Inflammatory macrophage treated with lipopolysaccharide for 4 hours (primary cell): ENCODE measurements at places on chromosomes 16 and 17.

GRCh38 chr17:79629548-79630049 is 18.7 kb upstream of the RBFOX3 start:
- DNase-seq = no peak

DNA sequence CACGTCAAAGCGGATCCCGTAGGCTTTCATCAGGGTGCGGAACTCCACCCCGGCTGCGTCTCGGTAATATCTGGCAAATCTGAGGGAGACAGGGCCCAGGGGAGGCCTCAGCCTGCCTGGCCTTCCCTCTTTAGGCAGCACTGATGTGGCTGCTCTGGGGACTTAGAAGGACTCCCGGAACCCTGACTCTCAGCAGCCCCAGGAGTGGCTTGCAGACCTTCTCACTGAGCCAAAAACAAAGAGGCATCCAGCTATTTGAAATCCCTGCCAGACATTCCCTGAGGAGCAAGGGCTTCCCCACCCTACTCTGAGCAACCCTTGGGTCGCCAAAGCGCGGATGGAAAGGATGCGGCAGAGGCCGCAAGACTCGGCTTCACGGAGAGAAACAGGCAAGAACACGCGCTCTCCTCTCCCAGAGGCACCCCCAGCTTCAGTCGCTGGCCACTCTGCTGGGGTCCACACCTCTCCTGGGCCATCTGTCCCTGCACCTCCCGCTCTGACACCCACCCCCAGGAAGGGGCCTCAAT is 7.9 kb downstream of the P2RX5 start:
- DNase-seq = no peak

- DNase-seq = no peak
Measured at GRCh38 chr17:19904412-19904811, 36.7 kb upstream of the ULK2 start.

DNA sequence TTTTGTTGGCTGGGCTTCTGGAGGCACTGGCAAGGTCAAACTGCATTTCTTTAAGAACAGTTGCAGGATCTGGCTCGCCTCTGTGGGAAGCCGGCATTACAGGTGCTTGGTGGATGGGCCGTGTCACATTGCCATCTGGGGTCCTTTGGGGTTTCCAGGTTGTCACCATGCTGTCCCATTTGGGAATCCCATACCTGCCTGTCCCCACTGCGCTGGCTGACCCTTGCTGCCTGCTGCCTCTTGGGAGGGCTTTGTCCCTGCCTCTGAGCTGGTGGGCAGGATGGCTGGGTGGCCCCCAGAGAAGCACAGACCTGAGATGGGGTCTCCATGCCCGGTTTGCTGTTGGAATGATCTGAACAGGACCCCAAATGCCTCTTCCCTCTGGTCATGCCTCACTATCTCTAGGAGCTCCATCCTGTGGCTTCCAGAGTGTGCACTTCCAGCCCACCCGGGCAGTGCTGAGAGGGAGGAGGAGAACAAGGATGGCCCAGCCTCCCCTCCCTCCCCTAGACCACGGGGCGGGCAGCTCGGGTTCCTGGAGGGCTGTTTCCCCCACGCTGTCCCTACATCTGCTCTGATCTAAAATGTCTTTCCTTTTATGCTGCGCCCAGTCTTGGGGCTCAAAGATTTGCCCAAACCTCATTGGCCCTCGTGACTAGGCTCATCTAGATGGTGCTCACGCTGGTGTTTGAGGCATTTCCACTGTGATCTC is 28.0 kb downstream of the OR1D5 start:
- DNase-seq = no peak

GRCh38 chr17:67891481-67892119 is 66.3 kb downstream of the BPTF start:
- DNase-seq = no peak

DNA sequence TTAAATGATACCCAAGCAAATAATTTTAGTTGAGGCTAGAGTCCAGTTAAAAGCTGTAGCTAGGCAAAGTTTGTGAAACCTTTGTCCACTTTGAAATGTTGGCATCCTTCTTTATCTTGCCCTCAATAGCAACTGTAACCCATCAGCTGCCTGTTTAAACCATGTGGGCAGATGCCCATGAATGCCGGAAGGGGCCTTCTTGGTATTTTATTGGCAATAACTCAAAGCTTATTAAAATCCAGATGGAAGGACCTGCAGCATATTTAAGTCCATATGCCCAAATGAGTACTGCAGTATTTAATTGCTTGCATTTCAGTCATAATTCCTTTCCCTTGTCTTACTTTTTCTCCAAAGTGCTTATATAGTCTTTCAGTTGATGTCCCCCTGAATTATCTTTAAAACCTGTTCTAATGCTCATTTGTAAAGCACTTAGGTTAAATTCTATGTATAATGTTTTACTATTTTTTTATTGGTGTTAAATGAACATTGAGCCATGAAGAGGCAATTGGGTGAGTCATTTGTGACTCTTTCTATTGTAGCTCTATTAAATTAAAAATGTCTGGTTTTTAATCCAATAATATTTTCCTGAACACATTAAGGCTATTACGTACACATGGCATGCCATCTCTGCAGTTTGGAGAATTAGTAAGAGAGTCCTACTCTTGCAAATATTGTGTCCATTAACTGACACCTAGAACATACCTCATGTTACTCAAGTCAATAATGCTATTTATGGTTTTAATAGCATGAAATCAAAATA is 225.3 kb downstream of the KCNJ2 start:
- no peak for DNase-seq

GRCh38 chr17:28755486-28755885 is 11.7 kb downstream of the TRAF4 start:
- DNase-seq = no peak

- peak; percentile 88 for DNase-seq
Measured at GRCh38 chr17:77404812-77405581, 264.2 kb downstream of the SEC14L1 start.

GRCh38 chr17:80942423-80943345 is 49.0 kb upstream of the CHMP6 start:
- DNase-seq = no peak

GRCh38 chr16:82199209-82199608 is 29.2 kb upstream of the MPHOSPH6 start:
- no peak for DNase-seq

- no peak for DNase-seq
Measured at GRCh38 chr17:13024016-13024415, 6.2 kb upstream of the ELAC2 start.

DNA sequence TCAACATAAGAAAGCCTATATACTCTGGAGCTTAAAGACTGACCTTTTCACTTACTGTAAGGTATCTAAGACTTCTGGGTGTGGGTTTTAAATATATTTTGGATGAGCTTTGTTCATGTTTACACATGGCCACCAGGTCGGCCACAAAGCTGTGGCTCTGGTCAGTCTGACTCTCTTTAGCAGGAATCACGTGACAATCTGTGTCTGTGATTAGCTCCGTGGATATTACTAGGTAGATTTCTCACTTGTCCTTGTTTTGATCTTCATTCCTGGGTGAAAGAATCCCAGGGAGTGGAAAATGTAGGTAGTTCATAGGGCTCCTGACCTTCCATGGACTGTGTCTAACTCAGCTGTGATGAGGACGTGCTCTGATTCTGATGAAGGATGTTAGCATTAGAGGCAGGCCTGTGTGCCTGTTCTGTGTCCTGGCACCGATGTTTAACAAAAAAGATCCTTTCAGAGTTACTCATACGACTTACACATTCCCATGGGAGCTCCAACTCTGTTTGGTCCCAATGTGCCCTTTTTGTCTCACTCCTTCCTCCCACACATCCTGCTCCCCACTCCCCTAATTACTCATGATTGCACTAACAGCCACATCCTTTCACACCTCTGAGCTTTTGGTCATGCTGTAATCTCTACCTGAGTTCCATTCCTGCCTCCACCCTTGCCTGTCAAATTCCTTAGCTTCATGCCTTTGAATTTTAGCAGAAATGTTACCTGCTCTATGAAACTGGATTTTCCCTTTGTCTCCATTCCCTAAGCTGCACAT is 425.1 kb downstream of the MAF start:
- no peak for DNase-seq

- no peak for DNase-seq
Measured at GRCh38 chr17:38620551-38621277, 15.0 kb upstream of the SRCIN1 start.

GRCh38 chr17:27776882-27777624 is 23.3 kb downstream of the NOS2 start:
- no peak for DNase-seq

- no peak for DNase-seq
Measured at GRCh38 chr17:44375196-44376017, 11.8 kb upstream of the FAM171A2 start.

DNA sequence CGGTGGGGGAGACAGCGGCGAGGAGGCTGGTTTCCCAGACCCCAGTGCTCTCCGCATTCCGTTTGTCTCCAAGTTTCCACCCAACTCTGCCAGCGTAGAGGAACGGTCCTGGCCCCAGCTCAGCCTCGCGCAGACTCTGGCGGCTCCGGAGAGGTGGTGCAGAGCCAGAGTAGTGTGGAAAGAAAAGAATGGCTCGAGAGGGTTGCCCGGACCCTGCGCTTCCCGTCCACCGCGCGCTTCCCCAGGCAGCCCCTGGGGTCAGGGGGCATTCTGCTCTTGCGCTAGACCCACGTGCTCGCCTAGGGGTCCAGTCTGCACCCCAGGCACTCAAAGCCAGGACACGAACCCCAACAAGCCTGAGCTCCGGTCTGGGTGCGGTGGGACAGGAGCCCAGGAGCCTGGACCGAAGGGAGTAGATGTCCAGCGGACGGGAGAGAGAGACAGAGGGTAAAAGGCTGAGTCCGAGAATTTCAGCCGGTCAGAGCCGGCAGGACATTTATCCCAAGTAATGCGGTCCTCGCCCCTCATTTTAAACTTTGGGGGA is 3.8 kb downstream of the PMP22 start:
- DNase-seq = peak; percentile 55
